ENCODE measurements at places on chromosomes 7 and 10.
A peak's percentile ranks its signal among the peaks of the same experiment; 100 is the strongest.

DNA sequence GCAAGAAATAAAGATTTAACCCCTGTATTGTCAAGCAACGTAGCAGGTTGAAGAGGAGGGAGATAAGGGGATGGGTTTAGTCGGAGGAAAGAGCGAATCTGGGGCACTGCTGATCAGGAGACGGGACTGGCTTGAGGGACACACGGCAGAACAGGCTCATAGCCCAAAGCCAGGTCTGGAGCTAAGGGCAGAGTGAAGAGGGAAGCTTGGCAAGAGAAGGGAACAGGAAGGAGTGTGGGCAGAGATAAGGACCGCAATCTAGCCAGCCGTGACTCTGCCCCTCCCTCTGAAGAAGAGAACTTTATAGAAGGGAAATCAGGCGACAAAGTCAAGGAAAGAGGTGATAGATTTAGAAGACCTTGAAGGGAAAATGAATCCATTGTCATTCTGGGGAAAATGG, 67.6 kb downstream of the CAV1 start:
- DNase-seq: no peak

DNA sequence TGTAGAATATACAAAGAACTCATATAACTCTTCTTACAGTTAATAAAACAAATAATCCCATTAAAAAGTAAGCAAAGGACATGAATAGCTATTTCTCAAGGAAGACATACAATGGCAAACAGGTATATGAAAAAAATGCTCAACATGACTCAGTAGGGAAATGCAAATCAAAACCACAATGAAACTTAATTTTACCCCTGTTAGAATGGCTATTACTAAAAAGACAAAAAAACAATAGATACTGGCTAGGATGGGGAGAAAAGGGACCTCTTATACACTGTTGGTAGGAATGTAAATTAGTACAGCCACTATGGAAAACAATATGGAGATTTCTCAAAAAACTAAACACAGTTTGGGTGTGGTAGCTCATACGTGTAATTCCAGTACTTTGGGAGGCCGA, 37.8 kb downstream of the HERPUD2 start:
- no peak for DNase-seq

DNA sequence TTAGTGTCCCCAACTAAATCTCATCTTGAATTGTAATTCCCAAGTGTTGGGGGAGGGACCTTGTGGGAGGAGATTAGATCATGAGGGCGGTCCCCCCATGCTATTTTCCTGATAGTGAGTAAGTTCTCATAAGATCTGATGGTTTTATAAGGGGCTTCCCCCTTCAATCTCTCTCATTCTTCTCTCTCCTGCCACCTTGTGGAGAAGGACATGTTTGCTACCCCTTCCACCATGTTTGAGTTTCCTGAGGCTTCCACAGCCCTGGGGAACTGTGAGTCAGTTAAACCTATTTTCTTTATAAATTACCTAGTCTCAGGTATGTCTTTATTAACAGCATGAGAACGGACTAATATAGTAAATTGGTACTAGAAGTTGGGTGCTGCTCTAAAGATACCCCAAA, 365.6 kb downstream of the ANKRD7 start:
- DNase-seq: peak; percentile 7

DNA sequence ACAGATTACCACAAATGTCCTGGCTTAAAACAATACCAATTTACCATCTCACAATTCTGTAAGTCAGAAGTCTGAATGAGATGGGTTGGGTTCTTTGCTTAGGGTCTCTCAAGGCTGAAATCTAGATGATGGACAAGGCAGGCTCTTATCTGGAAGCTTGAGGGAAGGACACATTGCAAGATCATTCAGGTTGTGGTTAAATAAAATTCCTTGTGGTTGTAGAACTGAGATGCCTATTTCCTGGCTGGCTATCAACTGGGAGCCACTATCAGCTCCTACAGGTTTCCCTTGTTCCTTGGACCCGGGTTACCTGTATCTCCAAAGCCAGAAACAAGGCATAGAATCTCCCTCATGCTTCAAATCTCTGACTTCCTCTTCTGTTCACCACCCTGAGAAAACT, 148.4 kb downstream of the MDFIC start:
- DNase-seq: no peak

DNA sequence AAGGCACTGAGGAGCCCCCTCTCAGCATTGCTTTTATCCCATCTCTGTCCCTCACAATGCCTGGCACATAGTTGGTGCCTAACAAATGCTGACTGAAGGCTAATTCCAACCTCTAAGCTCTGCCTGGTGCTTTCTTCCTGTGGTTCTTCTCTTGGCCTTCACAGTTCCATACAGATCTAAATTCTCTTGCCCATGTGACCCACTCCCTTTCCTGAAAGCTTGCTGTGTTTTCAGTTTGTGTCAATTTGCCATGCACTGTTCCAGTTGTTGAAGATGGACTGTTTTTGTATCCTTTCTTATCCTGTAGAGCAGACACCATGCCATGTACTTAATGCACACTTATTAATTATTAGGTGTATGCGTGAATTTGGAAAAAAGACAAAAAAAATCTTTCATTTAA, 9.2 kb downstream of the TBXAS1 start:
- no peak for DNase-seq

- DNase-seq: no peak
Observed at GRCh38 chr7:31549611-31550010, 35.7 kb downstream of the ITPRID1 start.

DNA sequence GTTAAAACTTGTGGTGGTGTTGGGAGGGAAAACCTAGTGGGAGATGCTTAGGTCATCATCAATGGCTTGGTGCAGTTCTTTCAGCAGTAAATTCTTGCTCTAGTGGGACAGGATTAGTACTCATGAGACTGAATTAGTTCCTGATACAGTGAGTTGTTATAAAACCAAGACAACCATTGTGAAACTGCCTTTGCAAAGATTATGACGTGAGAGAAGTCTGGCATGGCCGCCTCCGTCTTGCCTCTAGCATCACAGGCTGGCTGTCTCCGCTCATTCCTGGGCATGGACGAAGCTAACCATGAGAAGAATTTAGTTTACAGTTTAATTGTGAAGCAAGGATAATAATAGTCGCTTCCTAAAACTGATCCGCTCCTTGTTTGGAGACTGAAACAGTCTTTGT, 186.4 kb downstream of the KIF20B start:
- no peak for DNase-seq

DNA sequence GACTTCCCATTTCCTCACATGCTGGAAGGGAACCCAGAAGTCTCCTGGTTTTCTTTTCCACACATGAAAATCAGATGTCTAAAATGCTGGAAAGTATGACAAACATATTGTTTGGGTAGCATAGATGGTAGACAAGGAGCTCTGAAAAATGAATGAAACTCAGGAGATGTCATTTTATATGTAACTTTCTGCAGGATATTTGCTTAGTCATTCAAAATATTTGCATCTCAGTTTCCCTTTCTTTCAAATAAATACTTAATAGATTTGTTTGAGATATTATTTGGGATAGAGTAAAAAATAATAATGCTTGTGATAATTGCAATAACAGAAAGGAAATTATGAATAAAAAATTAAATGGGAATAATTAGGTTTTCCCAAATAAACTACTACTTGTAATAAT, 298.9 kb upstream of the ADARB2 start:
- DNase-seq: no peak

DNA sequence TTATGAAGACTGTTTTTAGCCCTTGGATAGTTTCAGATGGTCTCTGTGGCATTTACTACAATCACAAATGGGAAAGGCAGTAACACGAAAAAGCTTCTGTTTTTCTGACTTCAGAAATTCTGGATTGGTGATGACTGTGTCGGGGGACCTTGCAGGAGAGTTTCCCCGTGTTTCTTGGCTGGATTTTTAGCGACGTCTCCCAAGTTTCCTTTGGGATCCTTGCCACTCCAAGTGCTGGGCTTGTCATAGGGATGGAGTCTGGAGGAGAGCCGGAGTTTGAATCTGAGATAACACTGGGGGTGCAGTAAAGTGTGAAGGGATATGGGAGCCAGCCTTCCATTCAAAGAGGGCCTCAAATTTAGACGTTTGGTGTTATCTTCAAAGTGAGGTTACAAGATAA, 179.0 kb downstream of the SNX10 start:
- no peak for DNase-seq

- DNase-seq: no peak
Observed at GRCh38 chr7:4791101-4791737, 15.8 kb downstream of the AP5Z1 start.
